ENCODE measurements at places on chromosomes 12 and 14. TPM values are rescaled to one million over a fixed set of nuclear protein-coding genes. Genes with fewer than 3 reads are reported as not detected.

DNA sequence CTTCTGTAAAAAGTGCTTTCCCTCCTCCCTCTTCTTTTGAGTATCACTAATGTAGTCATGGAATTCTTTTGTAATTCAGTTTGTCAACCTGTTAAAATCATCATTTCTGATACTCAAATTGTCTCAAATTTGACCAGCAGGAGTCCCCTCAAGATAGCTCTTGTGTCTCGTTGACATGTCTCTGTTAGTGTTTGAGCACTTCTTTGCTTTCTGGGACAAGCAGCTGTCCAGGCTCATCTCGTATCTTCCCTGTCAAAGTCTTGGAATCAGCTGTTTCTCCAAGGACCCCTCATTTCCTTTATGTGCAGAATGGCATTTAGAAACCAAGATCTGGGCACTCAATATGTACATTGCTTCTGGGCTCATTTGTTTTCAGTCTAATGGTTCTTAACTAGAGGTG is 10.7 kb downstream of the CIPC start:
- H3K27ac ChIP-seq, result no peak overlapping the region
- no peak overlapping the region for H3K4me3 ChIP-seq
- no peak for DNase-seq
- H3K36me3 ChIP-seq, result no peaks in the 10 kb centered on the region

GRCh38 chr14:95533822-95534221 is 1.0 kb upstream of the GLRX5 start:
- H3K36me3 ChIP-seq, result no peaks in the 10 kb centered on the region
- H3K4me3 ChIP-seq, result peak overlapping the region; percentile 23
- H3K4me1 ChIP-seq, result peaks cover 49% of the 10 kb centered on the region

GRCh38 chr14:20606190-20606901 is 15.2 kb upstream of the RNASE12 start:
- H3K27me3 ChIP-seq, result no peaks in the 10 kb centered on the region
- no peak overlapping the region for H3K4me3 ChIP-seq
- no peaks in the 10 kb centered on the region for H3K36me3 ChIP-seq
- peak overlapping the region; percentile 55 for H3K27ac ChIP-seq
- H3K4me1 ChIP-seq, result no peaks in the 10 kb centered on the region

DNA sequence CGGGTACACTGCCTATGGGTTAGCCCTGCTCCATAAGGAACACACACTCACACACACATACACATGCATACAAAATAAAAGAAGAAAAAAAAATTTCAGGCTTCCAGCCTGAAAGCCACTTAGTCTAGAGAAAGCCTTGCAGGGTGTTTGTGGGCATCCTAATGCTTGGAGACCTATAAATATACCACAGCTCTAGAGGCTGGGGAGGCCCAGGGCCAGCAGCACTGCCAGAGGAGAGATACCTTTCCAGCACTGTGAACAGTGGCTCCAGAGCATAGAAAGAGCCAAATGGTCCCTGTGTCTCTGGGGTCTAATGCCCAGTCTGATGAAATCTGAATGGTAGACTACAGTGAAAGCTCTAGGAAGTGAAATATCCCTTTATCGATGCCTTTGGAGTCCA is 12.9 kb downstream of the FAM161B start:
- no peaks in the 10 kb centered on the region for H3K36me3 ChIP-seq
- no peak overlapping the region for H3K4me3 ChIP-seq
- no peaks in the 10 kb centered on the region for H3K4me1 ChIP-seq
- peaks cover under 1% of the 10 kb centered on the region for H3K27me3 ChIP-seq

- no peak for DNase-seq
- H3K4me3 ChIP-seq, result peak overlapping the region; percentile 67
- peak overlapping the region; percentile 88 for H3K27ac ChIP-seq
- no peaks in the 10 kb centered on the region for H3K36me3 ChIP-seq
- peaks cover 8% of the 10 kb centered on the region for H3K4me1 ChIP-seq
Observed at GRCh38 chr14:105247715-105248367, 492 bp upstream of the BTBD6 start.

- DNase-seq, result no peak
- H3K36me3 ChIP-seq, result no peaks in the 10 kb centered on the region
- H3K27me3 ChIP-seq, result no peaks in the 10 kb centered on the region
- H3K4me1 ChIP-seq, result no peaks in the 10 kb centered on the region
- H3K27ac ChIP-seq, result no peak overlapping the region
- H3K4me3 ChIP-seq, result no peak overlapping the region
Observed at GRCh38 chr12:79000501-79000900, 135.9 kb downstream of the SYT1 start.

- H3K4me3 ChIP-seq, result peak overlapping the region; percentile 92
- peaks cover 25% of the 10 kb centered on the region for H3K4me1 ChIP-seq
- DNase-seq, result no peak
- H3K27ac ChIP-seq, result peak overlapping the region; percentile 100
- no peaks in the 10 kb centered on the region for H3K36me3 ChIP-seq
- H3K27me3 ChIP-seq, result no peaks in the 10 kb centered on the region
Observed at GRCh38 chr12:45730084-45730347, 510 bp downstream of the ARID2 start.

GRCh38 chr14:68463705-68464374 is 329.0 kb downstream of the ZFP36L1 start:
- H3K4me1 ChIP-seq, result peaks cover 17% of the 10 kb centered on the region
- H3K27me3 ChIP-seq, result no peaks in the 10 kb centered on the region
- no peak overlapping the region for H3K4me3 ChIP-seq
- H3K27ac ChIP-seq, result no peak overlapping the region
- H3K36me3 ChIP-seq, result no peaks in the 10 kb centered on the region

DNA sequence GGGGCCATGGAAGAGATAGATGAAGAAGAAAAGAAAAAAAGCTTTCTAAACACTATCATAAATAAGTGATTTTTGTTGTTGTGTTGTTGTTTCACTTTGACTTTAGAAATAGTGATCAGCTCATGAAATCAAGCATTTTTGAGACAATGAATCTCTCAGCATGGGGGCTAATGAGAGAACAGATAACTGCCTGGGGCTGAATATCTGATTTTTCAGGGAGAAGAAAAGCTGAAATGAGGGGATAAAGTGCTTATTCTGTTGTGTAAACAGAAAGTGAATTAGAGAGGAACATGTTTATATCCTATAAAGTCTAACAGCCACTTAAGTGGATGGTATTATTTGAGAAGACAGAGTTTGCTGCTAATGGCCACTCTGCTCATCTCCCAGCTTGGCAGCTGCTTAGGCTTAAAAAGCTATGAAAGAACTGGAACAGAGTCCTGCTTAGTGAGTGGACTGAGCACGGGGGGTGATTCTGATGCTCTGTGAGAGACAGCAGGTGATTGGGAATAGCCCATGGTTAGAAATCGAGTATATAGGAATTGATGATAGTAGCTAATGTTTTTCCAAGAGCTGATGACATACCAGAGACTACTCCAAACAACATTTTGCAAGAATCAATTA is 646.1 kb upstream of the TMEM132C start:
- peaks cover 5% of the 10 kb centered on the region for H3K4me1 ChIP-seq
- peak overlapping the region; percentile 58 for H3K27ac ChIP-seq
- H3K36me3 ChIP-seq, result no peaks in the 10 kb centered on the region
- H3K27me3 ChIP-seq, result no peaks in the 10 kb centered on the region

- no peaks in the 10 kb centered on the region for H3K4me1 ChIP-seq
- H3K36me3 ChIP-seq, result no peaks in the 10 kb centered on the region
- H3K27ac ChIP-seq, result no peak overlapping the region
- H3K27me3 ChIP-seq, result no peaks in the 10 kb centered on the region
Observed at GRCh38 chr12:101186291-101186690, 23.7 kb downstream of the SLC5A8 start.

DNA sequence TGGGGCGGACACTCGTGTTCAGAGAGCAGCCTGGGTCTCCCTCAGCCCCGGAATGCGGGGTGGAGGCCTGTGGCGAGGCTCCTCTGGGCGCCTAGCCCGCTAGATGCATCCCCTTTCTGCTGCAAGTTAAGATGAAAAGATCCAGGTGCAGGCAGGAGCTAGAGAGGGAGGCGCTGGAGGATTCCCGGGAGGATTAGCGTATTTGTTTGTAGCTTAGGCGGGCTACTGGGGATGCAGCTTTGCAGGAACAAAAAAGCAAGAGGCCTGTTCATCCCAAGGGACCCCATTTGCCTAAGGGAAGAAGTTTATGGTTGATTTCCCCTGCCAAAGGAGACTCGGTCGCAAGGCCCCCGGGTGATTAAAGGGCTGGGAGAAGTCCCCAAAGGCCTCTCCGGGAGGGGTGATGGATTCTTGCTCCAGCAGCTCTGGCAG is 824 bp downstream of the CCDC177 start:
- no peaks in the 10 kb centered on the region for H3K36me3 ChIP-seq
- no peak overlapping the region for H3K27ac ChIP-seq
- DNase-seq, result peak; percentile 20
- peaks cover 6% of the 10 kb centered on the region for H3K4me1 ChIP-seq

The CLEC6A gene
- total RNA-seq, result not detected

The C12orf54 gene
- total RNA-seq, result not detected

The PLCZ1 gene
- not detected for total RNA-seq

The C12orf50 gene
- 0.40 TPM for total RNA-seq

The RARG gene
- total RNA-seq, result 20.9 TPM

The LRP6 gene
- total RNA-seq, result 35.8 TPM

The SERPINA10 gene
- 23.0 TPM for total RNA-seq

The POTEG gene
- not detected for total RNA-seq

Measured in hepatocyte (in vitro differentiated cells).